ENCODE measurements at places on chromosomes 2 and 18.

DNA sequence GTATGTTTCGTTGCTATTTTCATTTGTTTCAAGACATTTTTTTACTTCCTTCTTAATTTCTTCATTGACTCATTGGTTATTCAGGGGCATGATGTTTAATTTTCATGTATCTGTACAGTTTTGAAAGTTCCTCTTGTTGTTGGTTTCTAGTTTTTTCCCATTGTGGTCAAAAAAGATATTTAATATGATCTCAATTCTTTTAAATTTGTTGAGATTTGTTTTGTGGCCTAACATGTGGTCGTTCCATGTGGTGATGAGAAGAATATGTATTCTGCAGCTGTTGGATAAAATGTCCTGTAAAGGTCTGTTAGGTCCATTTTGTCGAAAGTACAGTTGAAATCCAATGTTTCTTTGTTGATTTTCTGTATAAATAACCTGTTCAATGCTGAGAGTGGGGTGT is 110.3 kb upstream of the MAP4K4 start:
- DNase-seq, result no peak

DNA sequence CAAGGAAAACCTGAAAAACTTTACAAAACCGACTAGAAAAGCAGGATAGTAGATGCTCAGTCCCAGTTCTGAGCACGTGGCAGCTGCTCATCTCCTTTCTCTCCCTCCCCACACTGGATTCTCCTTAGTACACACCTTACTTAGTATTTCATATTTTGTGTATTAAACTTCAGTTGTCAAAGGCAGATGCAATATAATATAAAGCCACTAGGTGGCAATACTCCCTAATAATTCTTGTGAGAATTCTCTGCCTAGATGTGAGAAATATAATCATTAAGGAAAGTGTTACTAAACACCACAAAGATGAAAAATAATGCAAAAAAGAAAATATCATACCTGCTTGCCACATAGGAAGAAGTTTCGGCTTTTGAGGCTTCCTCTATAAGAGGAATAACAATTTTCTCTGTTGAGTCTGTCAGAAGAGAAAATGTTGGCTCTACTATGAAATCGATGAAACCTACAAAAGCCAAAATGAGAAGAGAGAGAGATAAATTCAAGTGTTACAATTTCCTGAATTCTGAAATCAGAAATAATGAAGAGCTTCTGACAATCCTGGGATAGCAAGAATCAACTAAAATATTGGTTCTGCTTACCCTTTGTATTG is 200.6 kb downstream of the PPP1R1C start:
- DNase-seq, result peak; percentile 29

- DNase-seq, result no peak
Observed at GRCh38 chr2:42850016-42850805, 57.8 kb upstream of the HAAO start.

- no peak for DNase-seq
Observed at GRCh38 chr2:140667203-140667602, 1463.6 kb downstream of the LRP1B start.

- peak; percentile 74 for DNase-seq
Observed at GRCh38 chr18:40868110-40868858, 1086.8 kb upstream of the PIK3C3 start.

All from HS-27A (cell line).